ENCODE measurements at places on chromosomes 5 and 9.

DNA sequence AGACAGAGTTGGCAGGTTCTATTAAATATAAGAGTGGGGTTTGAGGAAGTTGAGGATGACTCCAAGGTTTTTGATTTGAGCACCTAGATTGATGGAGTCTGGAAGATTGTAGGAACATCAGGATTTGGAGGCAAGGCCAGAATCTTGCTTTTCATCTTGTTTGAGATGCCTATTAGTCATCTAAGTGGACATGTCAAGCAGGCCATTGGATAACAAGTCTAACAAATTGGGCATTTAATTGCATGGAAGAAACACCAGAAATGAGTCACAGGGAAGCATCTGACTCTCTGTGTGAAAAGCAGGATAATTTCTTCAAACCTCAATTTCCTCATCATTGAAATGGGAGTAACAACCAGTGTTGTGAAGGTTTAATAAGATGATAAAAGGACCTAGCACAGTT, 53.3 kb upstream of the ARL15 start:
- no peak for DNase-seq

GRCh38 chr9:113501129-113501686, 37.7 kb downstream of the RGS3 start:
- no peak for DNase-seq

DNA sequence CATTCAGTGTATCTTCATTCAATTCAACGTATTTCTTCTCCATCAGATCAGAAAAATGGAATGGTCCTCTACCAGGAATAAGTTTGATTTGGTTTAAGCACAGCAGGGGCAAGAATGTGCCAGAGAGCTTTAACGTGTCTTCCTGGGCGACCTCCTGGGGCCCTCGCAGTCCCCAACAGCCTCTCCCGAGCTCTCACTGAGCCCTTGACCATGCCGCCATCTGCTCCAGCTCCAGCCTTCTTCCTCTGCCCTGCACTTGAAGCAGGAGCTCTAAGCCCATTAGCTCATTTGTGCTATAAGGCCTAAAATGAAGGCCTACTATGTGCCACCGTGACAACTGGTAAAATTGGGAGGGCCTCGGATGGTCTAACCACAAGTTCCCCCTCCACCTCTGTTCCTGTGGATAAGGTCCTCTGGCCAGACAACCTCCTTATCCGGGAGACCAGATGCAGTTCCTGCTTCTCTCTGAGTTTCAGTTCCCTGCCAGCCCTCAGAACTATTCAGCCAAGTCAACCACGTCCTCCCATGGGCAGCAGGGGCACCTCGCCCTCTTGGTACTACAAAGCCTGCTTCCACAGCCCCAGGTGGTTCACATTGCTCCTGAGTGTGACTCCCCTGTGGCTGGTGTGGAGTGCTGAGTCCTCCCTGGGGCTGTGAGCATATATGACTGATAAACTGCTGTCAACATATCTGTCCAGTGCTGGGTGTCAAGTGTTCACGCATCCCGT, 35.8 kb downstream of the C5orf15 start:
- DNase-seq, result no peak

DNA sequence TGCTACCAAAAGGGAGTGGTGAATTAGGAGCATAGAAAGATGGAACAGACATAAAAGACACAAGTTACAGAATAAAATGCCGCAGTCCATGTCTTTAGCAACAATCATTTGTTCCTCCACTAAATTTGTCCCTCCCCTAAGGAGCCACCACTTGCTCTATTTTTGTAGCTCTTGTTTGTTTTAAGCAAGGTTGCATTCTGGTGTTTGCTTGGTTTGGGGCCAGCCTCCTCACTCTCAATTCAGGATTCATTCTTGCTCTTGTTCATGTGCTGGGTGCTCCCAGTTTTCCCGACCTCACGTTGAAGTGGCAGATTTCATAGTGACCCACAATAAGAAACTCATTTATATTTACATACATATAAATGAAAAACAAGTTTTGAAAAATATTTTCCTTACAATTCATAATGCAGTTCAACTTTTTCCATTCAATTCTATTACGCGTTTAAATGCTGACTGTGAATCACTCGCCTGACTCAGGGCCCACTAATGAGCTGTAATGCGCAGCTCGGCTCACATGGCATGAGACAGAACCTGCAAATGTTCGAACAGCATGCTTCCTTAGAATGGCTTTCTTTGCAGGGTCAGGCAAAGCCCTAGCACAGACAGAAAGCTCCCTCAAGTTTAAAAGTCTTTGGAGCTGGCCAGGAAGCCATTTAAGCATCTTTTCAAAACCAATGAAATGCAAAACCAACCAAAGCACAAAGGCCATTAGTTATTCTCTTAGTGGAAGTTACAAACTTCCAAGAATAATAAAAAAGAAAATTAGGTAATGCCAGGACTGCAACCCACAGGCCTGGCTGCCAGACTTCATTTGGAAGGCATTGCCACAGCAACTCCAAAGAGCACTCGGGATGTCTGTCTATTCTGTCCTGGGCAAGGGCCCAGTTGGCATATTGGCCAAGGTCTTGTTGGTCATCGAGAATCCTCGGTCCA, 41.7 kb downstream of the RETREG1 start:
- DNase-seq, result no peak

DNA sequence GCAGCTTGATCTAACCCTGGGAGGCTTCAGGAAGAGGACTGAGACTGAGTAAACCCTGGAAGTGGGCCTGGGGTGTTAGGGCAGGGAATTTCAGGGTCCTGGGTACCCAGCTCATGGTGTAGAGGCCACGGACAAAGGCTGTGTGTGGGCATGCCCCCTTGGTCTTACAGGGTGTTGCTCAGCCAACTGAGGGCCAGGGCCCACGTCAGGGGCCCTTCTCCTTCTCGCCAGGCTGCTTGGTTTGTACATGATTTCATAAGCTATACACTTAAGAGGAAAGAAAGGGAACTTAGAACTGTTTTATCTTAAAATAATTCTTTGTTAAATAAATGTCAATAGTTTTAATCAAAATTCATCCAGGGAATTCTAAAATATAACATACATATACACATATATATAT, 95.4 kb downstream of the TLE4 start:
- no peak for DNase-seq

DNA sequence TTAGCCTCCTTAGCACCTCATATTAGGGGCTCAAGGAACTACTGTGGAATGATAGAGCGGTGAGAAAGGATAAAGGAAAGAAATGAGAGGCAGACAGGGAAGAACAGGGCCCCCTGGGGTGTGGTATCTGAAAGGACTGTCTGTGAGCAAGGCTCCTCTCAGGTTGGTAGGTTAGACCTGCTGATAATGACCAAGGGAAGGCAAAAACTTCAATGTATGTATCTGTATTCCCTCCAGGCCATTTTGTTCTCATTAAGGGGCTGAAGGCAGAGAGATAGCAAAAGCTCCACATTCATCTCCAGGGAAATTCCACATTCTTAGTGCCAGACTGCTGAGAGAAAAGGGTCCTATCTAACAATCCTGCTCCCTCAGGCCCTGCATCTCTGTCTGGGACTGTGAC, 28.6 kb downstream of the TRIM32 start:
- no peak for DNase-seq

DNA sequence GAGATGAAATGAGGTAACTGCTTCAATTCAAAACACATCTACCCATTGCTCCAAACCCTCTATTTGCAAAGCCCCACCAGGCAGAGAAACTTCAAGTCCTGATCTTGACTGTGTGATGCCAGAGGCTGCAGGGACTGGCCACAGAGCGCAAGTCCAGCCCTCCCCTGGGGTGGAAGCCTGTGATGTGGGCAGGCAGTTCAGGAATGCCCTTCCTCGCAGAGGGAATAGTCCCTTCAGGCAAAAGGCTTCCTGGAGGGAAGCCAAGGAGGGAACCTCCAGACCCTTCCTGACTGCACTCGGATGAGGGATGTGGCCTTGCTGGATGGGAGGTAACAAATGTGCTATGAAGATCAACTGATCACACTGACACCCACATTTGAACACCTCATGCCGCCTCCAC, 131.2 kb downstream of the SLIT3 start:
- DNase-seq, result no peak

- DNase-seq, result no peak
These were observed 163.4 kb downstream of the RGS3 start for GRCh38 chr9:113626735-113627495.

GRCh38 chr9:18046068-18046467, 427.9 kb upstream of the ADAMTSL1 start:
- DNase-seq, result no peak

DNA sequence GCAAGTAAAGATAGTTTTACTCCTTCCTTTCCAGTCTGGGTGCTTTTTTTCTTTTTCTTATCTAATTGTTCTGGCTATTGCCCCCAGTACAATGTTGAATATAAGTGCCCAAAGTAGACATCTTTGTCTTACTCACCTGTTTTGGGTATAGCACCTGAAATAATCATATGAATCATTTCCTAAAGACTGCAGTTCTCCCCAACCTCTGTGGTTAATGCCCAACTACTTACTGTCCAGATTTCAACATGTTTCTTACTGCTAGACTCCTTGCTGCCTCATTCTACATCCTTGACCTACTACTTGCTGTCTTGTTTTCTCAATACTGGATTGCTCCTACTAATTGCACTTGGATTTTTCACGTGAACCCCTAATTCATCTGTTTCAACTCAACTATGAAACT, 8.8 kb upstream of the HSDL2 start:
- no peak for DNase-seq

GRCh38 chr9:33260372-33260771, 4.1 kb downstream of the BAG1 start:
- DNase-seq, result no peak

GRCh38 chr5:12113062-12113461, 208.8 kb upstream of the CTNND2 start:
- DNase-seq, result no peak

DNA sequence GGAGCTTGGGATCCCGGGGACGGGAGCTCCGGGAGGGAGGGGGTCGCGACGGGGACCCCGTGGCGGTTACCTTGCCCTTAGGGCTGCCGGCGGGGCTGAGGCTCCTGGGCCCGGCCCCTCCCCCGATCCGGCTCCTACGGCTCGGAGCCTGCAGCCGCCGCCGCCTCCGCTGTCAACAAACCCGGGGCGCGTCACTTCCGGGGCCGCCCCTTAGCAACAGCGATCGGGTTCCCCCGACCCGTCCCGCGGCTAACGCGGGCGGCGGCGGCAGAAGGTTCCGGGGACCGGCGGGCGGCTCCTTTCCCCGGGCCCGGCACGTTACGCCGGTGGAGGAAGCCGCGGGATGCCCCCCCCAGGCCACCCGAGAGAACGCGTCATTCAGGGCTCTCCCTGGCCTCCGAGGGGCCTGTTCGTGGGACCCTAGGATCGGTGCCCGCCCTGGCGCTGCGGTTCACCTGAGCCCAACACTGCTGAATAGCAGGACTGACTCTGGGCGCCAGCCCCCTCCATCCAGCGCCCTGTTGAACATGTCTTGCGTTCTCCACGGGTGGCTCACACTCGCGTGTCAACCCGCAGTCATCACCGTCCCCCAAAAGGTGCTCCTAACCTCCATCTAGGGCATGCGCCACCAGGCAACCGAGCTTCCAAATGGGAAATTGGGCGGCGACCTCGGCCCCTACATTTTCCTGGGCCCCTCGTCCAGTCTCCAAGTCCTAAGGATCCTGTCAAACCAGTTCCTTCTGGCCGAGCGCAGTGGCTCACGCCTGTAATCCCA, at the start of gene ZER1:
TSS of gene ZER1 (minus strand) at position 183 of the 775 bp plus-strand sequence. CDS start 16,362 bp downstream, outside the sequence.
- peak; percentile 93 for DNase-seq

DNA sequence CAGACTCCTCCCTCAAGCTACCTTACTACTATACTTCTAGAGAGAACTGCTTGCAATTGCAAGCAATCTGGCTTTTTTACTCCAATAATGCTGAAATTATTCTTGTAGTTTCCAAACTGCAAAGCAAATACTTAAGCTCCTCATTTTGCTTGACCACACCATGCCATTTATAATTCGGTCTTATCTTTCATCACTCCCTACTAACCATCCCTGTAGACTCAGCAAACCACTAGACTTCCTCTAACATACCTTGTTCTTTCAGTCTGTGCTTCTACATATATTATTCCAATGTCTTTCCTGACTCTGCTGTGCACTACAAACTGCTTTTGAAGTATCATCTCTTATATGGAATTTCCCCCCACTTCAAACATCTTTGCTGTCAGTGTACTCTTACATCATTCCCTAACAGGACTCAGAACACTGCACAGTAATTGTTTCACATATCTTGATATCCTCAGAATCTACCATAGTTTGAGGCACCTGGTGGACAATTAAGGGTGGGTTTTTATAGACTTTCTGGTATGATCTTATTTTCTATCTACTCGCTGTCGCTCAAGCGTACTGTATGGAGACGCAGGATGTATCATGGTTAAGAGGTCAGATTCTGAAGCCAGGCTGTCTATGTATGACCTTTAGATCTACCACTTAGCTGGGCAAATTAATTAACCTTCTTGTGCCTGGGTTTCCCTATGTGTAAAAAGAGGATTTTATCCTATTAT, 2.8 kb downstream of the IL6ST start:
- DNase-seq, result no peak

- no peak for DNase-seq
These were observed 98.7 kb downstream of the TLE4 start for GRCh38 chr9:79670269-79670961.

GRCh38 chr9:133702798-133703590, 35.2 kb downstream of the SARDH start:
- no peak for DNase-seq

DNA sequence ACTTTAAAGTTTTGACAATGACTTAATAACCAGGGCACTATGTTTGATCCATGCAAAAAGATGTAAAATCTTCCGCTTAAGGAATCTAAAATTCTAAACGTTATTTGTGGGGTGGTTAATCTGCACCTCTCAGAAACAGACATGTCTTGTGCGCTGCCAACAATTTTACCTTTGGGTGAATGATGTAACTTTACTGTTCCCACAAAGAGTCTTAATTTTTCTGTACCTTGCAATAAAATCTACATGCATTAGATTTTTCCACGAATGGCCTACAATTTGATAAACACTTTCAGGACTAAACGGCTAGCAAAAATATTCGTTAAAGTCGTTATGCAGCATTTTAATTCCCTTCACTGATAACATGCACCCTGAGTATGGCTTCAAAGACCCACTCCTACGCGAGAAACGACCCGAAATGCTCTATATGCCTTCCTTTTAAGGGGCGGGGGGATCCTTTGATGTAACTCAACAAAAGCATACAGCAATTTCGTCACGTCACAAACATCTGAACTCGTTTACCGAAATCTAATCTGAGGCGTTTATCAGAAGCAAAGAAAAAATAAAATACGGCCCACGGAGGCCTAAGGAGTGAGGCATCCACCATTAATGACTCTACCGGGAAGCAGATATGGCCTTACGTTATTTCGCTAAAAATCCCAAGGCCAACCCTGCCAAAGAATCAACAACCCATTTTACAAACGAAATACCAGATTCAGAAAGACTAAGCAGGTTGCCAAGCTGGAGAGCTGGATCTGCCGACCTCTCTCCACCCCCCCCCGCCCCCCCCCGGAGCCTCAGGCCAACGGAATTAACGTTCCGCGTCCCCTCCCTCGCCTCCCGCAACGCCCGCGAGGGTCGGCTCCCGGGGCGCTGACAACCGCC, 621 bp downstream of the AK6 start:
- DNase-seq, result no peak

DNA sequence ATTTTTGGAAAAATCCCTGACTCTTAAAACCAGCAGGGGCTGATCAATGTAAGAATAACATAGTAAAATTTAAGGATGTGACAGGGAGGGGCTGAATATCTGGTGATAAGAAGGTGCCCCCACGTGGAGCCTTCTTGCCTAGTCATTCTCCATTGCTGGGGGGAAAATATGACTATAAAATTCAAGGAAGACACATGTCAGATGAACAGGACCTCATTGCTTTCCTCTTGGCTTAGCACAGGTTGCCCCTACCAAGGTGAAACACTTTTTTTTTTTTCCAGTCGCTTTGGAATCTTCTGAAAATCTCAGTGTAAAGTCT, 310.9 kb downstream of the EFNA5 start:
- no peak for DNase-seq

Measured in stimulated activated CD8-positive, alpha-beta memory T cell treated with anti-CD3 and anti-CD28 coated beads, Interleukin-2, amount 100 ng/mL, for 48 hours (primary cell).